ENCODE measurements at places on chromosomes 5 and 9.

DNA sequence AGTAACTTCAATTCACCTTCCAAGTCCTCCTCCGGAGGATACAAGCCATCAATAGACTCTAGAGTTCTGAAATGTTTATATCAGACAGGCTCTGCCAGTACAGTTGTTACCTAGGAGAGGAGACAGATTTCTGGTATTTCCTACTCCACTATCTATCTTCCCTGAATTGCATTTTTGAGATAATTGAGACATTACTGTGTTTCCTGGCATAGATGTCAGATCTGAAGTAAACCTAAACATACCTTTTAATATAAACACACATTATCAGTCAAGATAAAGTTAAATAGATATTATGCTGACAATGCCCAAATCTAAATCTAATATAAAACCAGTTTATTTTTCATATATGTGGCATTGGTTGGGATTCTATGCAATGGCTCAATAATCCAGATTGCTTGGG lies 8.2 kb upstream of the TYRP1 start:
- no peak for DNase-seq

DNA sequence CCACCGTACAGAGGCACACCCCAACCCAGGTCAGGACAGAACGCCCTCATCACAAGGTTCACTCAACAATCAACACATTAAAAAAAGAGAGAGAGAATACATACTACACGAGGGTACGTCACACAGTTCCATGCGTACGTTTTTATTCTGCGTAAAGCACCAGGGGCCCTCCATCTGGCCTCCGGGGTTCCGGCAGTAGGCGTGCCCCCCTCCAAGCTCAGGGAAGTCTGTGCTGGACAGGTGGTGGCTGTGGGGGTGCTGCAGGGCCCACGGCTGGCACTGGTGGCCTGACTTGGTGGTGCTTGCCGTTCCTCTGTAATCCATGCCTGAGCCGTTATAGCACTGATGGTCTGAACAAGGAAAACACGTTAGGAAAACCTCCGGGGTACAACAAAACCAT lies 219.2 kb downstream of the ROR2 start:
- DNase-seq = no peak

DNA sequence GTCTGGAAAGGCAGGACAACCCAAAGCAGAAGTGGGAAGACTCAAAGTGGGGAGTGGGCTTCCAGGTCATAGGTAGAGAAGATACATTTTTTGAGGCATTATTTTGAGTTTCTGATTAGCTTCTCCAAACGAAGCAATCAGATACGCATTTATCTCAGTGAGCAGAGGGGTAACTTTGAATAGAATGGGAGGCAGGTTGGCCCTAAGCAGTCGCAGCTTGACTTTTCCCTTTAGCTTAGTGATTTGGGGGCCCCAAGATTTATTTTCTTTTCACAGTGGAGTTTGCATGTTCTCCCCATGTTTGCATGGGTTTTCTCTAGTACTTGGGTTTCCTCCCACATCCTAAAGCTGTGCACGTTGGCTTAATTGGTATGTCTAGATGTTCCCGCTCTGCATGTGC lies 401.9 kb downstream of the ARRDC3 start:
- no peak for DNase-seq

- peak; percentile 27 for DNase-seq
These were observed 727 bp downstream of the RHOBTB3 start for GRCh38 chr5:95731571-95732554.

- no peak for DNase-seq
These were observed 174.0 kb upstream of the SV2C start for GRCh38 chr5:75909223-75909622.

- peak; percentile 40 for DNase-seq
These were observed 39.3 kb upstream of the CDC42SE2 start for GRCh38 chr5:131224387-131225201.

DNA sequence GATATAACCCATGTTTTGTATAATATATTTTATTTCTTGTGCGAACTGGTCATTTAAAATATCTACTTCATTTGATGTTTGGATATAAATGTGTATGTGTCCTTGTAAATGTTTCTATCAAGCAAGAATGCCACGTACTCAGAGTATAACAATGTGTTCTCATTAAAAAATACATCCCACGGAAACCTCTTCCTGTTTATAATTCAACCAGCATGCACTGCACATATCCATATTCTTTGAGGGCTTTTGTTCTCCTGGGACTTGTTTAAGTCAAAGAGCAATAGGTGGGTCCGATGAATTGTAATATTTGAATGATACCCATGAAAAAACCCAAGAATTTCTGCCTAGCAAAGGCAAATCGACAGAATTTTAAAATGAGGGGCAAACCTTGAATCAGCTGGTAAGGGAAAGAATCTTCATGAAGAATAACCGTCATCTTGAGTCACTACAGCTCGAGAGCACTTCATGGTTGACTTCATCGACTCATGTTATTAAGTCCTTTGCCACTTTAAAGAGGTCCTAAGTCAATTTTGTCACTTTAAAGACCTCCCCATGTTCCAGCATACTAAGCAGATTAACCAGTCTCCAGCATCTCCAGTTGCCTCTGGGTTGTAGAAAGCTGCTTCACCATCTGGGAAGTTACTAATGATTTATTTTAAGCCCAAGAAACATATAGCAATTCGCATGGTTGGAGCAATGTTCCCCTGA lies 80.6 kb downstream of the NPR3 start:
- no peak for DNase-seq

GRCh38 chr9:115781070-115781736 lies 372.4 kb upstream of the PAPPA start:
- DNase-seq = no peak

- no peak for DNase-seq
These were observed 865.0 kb downstream of the PTPRD start for GRCh38 chr9:9747787-9748186.

GRCh38 chr5:139014726-139015125 lies 139.6 kb upstream of the LRRTM2 start:
- no peak for DNase-seq
